ENCODE measurements at places on chromosomes 5 and 9.

DNA sequence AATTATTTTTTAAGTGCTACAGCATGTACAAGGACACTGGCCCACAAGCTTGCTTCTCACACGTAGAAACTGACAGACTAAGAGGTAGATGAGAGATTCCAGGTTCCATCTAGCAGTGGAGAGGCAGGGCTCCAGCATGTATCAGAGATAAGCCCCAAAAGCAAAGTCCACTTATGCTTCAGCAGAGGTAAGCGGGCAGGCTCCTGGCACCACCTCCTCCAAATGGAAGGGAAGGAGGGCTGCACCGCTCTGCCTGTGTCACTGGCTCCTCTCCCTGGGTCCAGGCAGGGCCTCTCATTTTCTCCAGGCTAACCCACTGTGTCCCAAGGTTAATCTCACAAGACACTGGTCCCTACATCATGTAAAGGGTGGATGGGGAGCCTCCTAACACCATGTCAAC is 15.9 kb downstream of the GRHPR start:
- no peak for DNase-seq

- no peak for DNase-seq
Observed at GRCh38 chr5:121572061-121572460, 279.6 kb upstream of the FTMT start.

DNA sequence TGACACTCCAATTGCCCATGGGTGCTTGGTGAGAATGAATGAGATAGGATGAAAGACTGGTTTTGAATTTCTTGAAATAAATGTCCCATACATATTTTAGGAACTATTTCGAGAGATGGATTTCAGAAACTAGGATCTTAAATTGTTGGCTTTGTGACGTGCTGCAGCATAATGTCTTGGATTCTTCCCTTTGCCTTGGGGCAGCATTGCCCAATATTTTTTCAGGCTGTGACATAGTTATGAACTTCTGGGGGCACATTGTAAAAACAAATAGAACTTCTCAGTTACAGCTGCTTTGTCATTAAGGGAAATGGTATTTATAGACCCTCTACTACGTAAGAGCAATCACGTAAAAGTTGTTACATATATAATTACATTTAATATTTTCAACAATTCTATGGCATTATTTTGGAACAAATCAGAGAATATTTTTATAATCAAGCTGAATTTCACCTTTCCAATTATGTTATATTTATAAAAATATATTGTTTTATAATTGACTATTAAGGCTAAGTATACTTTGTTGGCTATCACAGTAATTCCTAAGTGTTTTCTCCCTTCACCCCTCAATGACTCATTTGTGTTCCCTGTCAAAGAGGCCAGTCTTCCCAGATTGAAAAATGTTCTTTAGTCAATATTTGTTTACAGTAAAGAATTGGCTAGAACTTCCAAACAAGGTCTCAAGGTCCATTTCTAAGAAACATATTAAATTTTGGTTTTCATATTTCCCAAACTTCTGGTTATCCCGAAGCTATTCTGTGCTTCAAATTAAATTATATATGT is 1388.3 kb upstream of the ACO1 start:
- DNase-seq, result no peak

DNA sequence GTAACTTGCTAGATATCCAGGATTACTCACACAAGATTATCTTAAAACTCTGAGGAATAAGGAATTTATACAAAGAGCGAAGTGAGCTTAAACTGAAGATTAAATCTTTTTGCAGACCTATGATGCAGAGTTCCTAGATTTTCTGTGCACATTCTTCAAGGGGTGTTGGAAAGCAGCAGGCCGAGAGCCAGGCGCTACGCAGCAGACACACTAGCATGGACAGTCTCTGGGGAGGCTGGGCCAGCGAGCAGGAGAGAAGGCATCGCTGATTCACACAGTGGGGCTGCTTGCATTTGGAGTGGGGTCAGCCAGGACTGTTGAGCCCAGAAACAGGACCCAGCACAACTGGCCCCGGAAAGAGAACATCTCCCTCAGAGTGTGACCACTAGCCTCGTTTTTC is 136.3 kb downstream of the ADAMTS16 start:
- no peak for DNase-seq

DNA sequence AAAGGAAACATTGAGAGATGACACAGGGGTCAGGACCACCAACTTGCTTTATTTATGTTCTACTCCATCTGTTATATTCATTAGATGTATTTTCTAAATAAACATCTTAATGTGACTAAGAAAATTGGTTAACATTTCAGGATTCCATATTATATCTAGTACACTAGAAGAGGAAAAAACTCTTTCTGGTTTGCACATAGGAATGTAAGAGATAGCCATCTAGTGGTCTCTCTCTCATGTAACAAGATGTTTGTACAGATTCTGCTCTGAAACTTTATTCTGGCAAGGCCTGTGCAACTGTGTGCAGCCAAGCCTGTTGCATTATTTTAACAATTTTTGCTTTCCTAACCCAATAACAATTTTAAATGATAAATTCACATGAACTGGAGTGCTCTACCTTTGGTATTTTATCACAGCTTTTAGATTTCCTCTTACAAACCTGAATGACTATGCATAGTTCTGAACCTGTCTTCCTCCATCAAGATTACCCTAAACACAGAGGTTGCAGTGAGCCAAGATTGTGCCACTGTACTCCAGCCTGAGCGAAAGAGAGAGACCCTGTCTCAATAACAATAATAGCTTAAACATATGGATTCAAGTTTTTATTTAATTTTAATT is 148.2 kb downstream of the GIN1 start:
- DNase-seq, result no peak

Data from activated CD8-positive, alpha-beta memory T cell treated with anti-CD3 and anti-CD28 coated beads, Interleukin-2, amount 50 U/mL, for 48 hours (primary cell).